ENCODE measurements at places on chromosomes 16 and 17.

- DNase-seq, result no peak
Measured at GRCh38 chr16:6146874-6147425, 1049.4 kb upstream of the EEF2KMT start.

- peak; percentile 68 for DNase-seq
Measured at GRCh38 chr17:82300707-82301270, 16.6 kb downstream of the CD7 start.

DNA sequence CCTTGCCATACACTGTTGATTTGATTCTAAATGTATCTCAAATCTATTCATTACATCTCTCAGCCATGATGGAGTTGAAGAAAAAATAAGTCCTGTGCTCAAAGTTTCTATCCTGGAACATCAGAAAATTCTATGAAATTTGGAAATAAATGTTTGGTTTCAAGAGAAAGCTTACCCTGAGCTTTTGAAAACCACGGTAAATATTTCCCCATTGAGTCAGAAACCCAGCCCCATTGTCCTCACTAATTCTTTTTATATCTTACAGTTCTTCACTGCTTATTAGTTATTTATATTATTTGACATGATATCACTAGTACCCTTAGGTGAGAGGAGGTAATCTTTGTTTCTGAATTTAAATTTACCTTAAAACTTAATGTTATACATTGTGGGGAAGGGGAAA lies 128.5 kb downstream of the MRTFB start:
- DNase-seq, result no peak

GRCh38 chr17:18259621-18260331 lies 686 bp upstream of the MIEF2 start:
- no peak for DNase-seq

DNA sequence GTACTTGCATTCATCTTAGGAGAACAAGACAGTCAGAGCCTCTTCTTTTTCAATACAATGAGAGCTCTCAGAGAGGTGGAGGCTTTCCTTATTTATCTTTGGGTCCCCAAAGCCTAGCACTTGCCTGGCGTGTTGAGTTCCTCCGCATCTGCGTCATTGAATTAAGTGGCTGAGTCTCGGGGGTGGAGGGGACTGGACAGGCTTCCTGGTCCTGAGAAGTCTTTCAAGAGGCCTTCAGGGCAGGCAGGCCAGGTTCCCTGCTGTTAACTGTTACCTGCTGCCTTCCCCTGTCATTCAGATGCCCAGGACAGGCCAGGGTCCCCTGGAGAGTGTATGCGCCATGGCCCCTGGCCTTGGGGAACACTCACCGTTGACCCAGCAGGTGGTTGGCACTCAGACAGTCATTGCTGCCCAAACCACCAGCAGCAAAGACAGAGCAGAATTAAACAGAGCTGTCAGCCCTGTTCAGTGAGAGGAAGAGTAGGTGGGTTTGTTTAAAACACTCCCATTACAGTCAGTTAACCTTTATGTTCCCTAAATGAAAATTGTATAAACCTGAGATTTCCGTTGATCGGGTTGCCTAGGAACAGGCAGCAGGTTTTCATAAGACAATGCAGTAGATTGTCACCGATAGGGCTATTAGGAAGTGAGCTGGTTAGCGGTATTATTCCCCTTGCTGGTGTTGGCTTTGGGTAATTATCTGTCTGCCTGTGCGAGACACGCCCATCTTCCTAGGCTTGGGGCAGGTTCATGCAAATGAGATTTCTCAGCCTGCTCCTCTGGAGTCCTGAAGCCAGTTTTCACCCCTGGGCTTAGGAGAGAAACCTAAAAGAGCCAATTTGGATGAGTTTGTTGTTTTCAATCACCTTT lies 132.7 kb downstream of the CCDC182 start:
- no peak for DNase-seq

GRCh38 chr16:6252541-6252940 lies 1080.1 kb upstream of the RBFOX1 start:
- DNase-seq, result no peak

DNA sequence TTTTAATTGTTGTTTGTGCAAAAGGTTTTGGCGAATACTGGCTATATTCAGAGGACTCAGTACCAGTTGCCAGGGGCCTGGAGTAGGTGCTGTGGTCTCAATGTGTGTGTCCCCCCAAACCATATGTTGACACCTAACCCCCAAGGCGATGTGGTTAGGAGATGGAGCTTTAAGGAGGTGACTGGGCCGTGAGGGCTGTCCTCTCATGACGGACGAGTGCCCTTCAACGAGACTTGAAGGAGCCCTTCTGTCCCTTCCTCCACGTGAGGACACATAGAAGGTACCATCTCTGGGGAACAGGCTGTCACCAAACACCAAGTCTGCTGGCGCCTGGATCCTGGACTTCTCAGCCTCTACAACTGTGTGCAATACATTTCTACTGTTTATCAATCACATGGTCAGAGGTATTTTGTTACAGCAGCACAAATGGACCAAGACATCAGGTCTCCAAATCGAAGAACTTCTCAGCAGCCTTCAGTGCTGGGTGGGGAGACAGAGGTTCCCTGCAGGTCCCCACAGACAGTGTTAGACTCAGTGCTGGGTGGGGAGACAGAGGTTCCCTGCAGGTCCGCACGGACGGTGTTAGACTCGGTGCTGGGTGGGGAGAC lies 24.8 kb upstream of the METRNL start:
- DNase-seq, result no peak

DNA sequence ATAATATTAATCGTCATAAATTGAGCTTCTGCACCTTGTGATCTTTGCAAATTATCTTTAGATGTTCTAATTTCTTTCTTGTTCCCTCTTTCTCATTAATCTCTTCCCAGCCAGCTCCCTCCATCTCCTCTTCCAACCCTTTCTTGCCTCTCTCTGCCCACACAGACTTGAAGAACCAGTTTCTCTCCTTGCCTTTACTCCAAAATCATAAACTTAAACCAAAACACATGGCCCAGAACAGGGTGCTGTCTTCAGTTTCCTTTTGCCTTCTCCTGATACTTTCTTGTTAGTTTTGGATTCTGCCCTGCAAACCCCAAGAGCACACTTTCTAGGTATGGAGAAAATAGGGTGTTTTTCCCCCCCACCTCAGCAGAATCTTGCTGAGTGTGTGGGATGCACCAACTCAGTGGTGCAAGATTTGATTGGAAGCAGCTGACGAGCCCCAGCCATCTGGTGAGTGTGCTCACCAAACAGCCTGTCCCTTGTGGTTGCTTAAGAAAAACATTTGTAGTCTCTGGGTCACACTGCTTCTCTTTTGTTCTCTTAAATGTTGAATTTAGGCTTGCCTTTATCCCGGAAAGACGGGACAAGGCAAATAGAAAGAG lies 175.8 kb upstream of the MAF start:
- no peak for DNase-seq

GRCh38 chr16:15925631-15926030 lies 23.8 kb upstream of the ABCC1 start:
- no peak for DNase-seq

DNA sequence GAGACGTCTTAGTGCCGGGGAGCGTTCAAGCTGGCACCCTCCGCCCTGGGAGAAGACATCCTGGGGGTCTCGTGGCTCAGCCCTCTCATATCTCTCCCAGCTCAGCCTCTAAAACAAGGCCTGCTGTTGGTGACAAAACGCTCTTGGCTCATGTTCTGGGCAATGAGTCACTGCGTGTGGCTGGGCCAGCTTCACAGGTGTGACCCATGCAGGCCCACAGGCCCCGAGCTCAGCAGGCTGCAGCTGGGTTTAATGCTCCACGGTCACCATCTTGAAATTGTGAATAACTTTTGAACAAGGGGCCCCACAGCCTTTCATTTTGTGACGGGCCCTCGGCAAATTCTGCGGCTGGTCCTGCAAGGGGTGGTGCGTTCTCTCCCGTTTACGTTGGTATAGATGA lies 22.4 kb downstream of the GAA start:
- DNase-seq, result no peak

DNA sequence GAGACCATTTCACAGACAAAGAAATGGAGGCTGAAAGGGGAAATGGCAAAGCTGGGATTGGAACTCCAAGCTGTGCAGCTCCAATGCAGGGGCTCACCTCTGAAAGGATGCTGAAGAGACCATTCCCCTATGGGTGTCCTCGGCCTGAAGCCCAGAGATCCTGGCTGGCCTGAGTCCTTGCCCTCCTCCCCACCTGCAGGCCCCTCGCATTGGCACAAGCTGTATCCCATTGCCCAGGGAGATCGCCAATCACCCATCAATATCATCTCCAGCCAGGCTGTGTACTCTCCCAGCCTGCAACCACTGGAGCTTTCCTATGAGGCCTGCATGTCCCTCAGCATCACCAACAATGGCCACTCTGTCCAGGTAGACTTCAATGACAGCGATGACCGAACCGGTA lies 2.6 kb downstream of the CA7 start:
- no peak for DNase-seq

DNA sequence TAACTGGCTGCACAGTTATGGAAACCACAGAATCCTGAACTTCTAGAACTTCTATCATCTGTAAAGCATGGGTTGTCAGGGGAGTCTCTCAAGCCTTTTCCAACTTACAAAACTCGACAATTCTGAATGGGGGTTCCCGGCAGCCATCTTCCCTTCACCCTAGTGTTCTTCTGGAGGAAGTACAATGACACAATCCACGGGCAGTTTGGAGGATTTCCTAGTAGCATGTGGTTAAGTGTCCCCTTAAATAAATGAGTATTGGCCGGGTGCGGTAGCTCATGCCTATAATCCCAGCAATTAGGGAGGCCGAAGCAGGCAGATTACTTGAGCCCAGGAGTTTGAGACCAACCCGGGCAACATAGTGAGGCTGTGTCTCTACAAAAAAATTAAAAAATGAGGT lies 2.1 kb downstream of the SLC16A6 start:
- DNase-seq, result no peak

DNA sequence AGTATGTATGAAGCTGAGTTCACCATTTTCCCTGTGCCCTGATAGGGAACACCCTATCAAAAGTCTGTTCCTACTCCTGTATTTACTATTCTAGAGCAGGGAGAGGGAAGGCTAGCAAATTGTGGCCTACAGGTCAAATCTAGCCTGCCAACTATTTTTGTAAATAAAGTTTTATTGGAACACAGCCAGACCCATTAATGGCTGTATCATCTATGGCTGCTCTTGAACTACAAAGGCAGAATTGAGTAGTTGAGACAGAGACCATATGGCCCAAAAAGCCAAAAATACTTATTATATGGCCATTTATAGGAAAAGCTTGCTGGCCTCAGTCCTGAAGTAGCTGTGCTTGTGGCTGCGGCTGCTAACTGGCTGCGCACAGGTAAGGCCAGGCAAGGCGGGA lies 4.3 kb upstream of the ALDOC start:
- no peak for DNase-seq
